ENCODE measurements at places on chromosomes 7 and 10. TPM values are rescaled to one million over a fixed set of nuclear protein-coding genes. Genes with fewer than 3 reads are reported as not detected.

Gene ITIH5
- 13.1 TPM for total RNA-seq

Gene PTPRN2
- 4.8 TPM for total RNA-seq

Gene MGAM2
- total RNA-seq = 0.13 TPM

Gene SEPTIN14
- not detected for total RNA-seq

Gene RAPGEF5
- total RNA-seq = 67.8 TPM

Gene FAM170B
- total RNA-seq = not detected

Gene LIPJ
- not detected for total RNA-seq

Gene POLD2
- 60.0 TPM for total RNA-seq

Gene ACBD7
- 0.50 TPM for total RNA-seq

Gene C10orf95
- total RNA-seq = 2.7 TPM

Gene GPRIN2
- 12.6 TPM for total RNA-seq

Gene CALML5
- not detected for total RNA-seq

Gene AMPH
- total RNA-seq = 1.2 TPM

Gene FXYD4
- 109 TPM for total RNA-seq

Gene FFAR4
- 1.0 TPM for total RNA-seq

Gene PYROXD2
- total RNA-seq = 14.1 TPM

Gene ZNF488
- 0.09 TPM for total RNA-seq

Gene GATA3
- total RNA-seq = 23.5 TPM

Gene GNGT1
- 0.35 TPM for total RNA-seq

Gene TMEM196
- total RNA-seq = 0.06 TPM

Gene OR6V1
- total RNA-seq = not detected

Gene ELAPOR2
- 9.0 TPM for total RNA-seq
